ENCODE measurements at places on chromosomes 5 and 9.
A peak's percentile ranks its signal among the peaks of the same experiment; 100 is the strongest.

DNA sequence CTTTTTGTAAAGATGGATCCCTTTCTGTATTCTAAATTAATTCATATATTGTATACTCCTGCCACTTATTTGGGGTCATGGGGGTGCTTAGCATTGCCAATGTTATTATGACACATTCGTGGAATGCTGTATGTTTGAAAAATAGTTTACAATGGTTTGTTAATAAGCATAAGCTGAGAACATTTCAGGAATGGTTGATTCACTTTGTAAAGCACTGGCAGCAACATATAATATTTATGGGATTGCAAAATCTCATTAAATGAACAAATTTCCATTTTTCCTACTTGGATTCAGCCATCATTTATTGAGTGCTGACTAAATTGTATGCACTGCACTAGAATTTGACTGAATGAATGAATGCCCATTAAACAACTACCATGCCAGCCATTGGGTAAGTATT, 215.2 kb upstream of the KLF4 start:
- DNase-seq = no peak

DNA sequence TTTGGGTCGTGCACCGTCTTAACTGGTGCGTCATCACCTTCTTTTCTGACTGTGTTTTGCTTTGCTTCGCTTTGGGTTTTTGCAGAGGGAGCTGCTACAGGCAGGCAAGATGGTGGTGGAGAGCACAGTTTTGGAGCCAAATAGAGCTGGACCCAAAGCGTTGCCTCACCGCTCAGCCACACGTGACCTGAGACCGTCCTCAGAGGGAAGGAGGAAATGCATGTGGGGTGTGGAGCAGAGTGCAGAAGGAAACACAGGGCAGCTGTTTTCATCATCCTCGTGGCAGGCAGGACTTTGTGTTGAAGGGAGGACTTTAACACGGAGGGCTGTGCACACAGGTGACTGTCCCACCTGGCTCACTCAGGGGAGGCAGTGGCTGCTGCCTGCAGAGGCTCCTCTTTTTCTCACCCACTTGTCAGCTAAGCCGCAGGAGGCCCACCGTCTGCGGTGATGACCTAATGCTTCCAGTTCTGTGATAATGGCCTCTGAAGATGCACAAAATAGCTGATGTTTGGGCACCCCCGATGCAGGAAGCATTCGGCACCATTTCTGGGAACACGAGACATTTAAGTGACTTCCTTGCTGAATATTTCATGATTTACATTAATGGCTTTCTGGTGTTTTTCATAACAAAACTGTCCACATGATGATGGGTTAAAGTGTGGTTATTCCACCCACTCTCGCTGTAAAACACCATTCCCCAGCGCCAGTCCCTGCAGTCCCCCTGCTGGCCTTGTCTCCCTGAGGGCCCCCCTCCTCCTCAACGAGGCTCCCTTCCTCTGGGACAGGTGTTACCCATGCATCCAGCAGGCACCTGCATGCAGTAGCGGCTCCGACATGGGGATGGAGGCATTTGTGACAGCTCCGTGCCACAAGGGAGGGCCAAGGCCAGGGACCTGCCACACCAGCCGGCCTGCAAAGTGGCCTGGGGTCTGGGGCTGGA, 12.4 kb upstream of the UBAC1 start:
- no peak for DNase-seq

DNA sequence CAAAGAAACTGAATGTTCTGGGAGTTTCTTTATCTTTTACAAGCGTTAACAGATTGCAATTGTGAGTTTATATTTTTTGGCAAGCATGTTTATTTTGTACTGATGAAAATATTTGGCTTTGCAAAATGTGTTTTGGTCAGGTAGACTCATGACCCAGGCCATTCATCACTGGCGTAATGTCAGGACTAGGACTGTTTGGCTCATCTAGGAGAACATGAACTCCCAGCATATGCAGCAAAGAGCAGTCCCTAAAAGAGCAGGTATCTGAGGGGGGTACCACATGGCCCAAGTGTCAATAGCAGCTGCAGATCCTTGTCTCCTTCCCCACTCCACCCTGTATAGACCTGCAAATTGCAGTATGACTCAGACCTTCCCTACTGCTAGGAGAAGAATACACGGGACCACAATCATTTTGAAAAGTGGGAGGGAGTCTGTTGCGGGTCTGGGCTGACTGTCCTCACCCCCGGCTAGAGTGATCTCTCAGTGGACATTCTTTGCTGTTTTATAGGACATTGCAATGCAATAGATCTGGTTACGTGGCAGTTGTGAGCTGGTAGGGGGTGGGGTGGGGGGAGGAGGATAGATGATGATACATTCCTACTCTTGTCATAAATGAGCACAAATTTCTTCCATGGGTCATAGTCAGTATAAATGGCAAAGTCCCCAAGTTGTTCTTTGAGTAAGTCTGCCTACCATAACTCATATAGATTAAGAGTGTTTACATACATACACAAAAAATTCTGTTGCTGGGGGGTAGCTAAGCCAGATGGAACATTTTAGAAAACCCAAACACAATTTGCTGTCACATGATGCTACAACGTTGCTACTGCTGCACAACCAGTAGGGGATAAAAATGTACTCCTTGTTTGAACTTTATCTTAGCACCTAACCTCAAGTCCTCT, 20.8 kb upstream of the SNCAIP start:
- peak; percentile 40 for DNase-seq

DNA sequence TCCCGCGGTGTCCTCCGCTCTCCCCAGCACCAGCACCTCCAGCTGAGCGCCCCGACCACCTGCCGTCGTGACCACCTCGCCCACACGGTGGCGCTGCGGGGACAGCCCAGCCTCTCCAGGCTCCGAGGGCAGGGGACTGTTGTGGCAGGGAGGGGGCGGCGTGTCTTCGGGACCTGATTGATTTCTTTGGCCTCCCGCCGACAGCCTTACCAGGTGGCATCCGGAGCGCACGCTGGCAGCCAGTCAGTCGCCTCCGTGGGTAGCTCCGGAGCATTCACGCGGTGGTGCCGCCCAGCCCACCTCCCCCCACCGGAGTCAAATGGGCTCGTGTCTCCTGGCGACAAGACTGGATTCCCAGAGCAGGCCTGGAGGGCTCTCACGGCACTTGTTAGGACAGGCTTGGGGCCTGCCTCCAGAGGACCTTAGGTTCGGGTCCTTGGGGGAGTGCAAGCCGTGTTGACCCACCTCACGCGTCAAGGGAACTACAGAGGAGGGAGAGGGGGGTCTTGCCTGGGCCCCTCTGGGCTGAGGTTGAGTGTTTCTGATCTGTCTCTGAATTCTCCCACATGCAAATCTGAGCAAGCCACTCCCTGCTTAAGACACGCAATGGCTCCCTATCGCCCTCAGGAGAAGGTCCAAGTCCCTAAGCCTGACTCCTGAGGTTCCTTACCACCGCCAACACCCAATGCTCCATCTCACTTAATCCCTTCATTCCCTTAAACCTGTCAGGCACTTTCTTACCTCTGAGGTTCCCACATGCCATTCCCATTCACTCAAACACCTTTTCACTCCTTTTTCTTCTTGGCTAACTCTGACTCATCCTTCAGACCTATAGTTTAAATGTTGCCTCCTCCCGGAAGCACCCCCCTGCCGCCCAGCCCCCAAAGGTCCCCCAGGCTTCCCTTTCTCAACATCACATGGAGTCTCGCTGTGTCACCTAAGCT, 51.2 kb upstream of the GGTA1 start:
- DNase-seq = peak; percentile 66

DNA sequence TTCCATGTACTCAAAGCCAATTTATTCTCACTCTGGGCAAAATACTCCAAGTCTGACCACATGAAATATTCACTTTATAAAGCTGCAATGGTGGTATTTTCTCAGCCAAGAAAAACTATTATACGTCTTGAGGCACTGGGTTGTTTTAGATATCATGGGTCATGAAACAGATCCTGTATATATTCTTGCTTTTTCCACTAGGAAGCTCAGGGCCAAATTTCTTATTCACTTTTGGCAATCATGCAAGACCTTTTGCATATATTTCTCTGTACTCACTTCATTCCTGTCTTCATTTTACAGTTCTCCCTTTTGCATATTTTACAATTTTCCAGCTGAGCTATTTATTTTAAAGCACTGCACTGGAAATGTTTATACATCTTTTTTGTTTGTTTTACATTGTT, 49.8 kb downstream of the GABBR2 start:
- DNase-seq = peak; percentile 59

GRCh38 chr5:126848253-126848652, 71.3 kb downstream of the LMNB1 start:
- no peak for DNase-seq

DNA sequence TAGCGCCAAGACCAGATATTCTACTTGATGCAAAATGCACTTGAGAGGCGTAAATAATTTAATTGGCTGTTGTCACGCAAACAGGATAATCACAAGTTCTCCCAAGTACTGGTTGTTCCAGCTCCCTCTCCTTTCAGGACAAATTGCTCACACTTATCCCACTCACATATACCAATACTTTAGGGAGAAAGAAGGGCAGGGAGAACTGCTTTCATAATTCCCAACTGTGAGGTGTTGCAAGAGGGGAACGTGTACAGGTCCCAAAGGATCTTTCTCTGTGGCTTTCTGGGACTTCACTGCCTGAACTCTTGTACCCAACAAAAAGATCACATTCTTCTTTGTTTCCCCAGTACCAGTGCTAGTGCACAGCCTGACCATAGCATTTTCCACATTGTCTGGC, 21.5 kb upstream of the TGFBI start:
- no peak for DNase-seq

GRCh38 chr5:73899055-73899454, 273.1 kb downstream of the ARHGEF28 start:
- no peak for DNase-seq

DNA sequence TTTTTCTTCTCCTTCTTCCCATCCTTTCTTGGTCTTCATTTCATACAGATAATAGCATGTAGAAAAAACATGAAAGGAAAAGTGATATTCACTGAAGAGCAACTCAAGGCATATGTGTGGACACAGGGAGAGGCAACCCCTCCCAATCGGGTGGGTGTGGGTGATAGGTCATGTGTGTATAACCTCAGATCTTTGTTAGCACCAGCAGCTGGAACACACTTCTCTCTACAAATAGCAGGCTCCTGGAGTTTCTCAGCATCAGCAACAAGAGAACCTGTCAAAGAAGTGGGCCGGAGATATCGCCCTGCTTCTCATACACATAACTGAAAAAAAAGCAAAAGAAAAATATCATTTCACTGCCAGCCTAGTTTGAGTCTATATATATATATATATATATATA, 426.4 kb downstream of the DTWD2 start:
- no peak for DNase-seq

DNA sequence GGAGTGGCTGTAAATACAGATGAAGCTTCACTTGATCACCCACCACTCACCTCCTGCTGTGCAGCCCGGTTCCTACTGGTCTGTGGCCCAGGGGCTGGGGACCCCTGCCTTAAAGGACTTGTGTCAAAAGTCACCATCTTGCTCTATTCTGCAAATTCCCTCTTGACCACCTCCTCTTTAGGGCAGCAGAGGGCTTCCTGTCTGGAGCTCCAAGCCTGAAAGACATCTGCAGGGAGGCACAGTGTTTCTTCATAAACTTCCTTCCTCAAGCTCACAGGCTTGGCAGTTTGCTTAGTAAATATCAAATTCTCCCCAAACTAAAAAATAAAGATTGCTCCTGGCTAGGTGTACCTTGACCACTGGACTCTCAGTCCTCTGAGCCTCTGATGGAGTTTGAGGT, 104.4 kb downstream of the FRMD3 start:
- no peak for DNase-seq

GRCh38 chr9:125754096-125754495, 6.9 kb downstream of the PBX3 start:
- DNase-seq = no peak

DNA sequence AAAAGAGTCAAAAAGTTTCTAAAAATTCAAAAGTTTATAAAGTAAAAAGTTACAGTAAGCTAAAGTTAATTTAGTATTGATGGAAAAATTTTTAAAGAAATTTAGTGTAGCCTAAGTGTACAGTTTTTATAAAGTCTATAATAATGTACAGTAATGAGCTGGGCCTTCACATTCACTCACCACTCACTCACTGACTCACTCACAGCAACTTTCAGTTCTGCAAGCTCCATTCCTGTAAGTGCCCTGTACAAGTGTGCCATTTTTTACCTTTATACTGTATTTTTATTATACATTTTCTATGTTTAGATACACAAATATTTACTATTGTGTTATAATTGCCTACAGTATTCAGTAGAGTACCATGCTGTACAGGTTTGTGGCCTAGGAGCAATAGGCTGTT, 239.5 kb upstream of the MAP3K1 start:
- no peak for DNase-seq

DNA sequence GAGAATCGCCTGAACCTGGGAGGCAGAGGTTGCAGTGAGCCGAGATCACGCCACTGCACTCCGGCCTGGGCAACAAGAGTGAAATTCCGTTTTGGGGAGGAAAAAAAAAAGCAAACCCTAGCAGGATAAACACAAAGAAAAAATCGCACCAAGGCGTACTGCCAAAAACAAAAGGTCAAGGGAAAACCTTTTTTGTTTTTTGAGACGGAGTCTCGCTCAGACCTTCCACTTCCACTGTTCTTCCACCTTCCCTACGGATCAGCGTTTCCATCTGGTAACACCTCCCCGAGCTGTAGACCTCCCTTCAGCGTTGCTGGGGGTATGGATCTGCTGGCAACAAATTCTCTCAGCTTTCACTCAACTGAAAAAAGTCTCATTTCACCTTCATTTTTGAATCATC, 20.1 kb upstream of the FCN2 start:
- DNase-seq = no peak

DNA sequence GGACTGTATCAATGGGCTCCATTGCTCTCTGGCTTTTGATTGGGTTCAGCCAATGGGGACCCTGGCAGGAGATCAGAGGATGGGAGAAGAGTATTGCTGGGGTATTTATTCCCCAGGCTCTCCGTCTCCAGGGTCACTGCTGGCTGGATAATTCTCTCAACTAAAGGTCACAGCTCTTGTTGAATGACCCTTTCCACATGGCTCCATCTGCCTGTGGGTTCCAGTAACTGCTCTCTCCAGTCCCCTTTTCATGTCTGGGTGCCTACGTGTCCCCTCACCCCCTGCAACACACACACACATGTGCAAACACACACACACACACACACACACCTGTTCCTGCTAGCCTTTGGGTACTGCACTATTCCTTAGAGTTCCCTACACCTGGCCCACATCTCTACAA, 53.9 kb upstream of the RIC1 start:
- DNase-seq = no peak

GRCh38 chr5:65204966-65205365, 276.8 kb downstream of the ADAMTS6 start:
- DNase-seq = no peak

DNA sequence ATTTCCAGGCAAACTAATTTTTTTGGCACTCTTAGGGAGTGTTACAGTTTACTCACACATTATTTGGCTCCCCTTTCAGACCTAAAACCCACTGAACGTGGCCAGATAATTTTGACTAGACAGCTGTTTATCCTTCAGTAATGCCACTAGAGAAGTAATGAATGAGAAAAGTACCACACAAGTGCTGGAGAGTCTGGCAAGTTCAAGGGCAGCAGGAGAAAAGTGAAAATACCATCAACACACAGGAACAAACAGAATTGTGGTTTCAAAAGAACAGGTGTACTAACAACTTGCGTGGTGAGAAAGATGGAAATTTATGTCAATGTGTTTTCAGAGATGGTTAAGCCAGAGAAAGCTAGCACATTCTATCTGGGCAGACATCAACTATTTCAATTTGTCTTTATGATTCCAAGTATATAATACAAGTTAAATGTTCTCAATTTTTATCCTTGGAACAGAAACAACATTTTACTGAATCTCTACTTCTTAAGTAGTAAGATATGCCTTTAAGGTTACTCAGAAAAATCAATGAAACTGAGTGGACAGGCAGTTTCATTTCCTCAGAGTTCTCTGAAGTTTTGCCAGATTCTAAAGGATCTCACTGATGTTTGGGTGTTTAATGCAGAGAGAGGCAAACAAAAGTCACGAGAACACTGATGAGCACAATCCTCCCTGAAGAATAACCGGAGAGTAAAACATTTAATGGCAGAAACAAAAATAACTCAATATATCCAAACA, 91.0 kb downstream of the ARSB start:
- no peak for DNase-seq
